ENCODE measurements at places on chromosomes 4 and X. TPM values are rescaled to one million over a fixed set of nuclear protein-coding genes. Genes with fewer than 3 reads are reported as not detected.

GRCh38 chr4:98253499-98253898 lies 7.7 kb upstream of the RAP1GDS1 start:
- DNase-seq: no peak

DNA sequence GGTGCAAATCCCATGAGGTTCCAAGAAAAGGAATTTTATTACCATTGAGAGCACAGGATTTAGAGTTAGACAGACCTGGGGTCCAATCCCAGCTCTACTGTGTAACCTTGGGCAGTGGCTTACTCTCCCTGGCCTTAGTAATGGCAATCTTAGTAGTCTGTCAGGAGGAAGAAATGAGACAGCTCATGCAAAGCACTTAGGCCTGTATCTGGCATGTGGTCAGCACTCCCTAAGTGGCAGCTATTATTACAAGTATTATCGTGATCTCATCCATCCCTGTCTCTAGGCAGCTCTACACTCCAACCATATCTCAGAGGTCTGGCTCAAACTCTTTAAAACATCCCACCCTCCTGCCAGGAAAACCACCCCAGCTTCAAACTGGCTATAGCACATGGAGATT lies 129.6 kb upstream of the NALF2 start:
- DNase-seq: no peak

DNA sequence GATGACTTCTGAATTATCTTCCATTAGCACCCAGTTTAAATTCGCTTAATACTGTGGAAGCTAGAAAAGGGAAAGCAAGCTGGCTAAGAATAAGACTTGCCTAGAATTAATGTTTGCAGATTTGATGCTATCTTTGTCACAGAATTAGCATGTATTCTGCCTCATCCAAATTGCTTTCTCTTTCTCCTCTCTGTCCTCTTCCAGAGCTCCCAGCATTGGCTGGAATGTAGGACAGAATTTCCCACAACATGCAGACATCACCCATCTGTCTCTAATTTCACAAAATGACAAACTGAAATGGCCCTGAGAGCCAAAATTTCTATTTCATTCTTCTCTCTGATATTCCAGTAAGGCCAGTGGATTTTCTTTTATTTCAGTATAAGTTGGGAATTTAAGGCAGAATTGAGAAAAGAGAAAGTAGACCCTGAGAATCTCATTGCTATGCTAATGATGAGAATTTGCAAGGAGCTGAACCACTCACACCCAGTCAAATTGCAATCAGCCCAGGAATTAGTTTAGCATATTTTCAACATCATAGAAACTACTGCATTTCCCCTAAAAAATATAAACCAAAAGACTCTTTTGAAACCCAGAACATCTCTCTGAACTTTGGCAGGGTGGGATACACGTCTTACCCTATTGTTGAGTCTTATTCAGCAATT lies 188.8 kb downstream of the RCHY1 start:
- DNase-seq: no peak

The EBP gene
- 64.2 TPM for polyA plus RNA-seq

GRCh38 chrX:38560776-38561125 lies 591 bp upstream of the TSPAN7 start:
- DNase-seq: no peak

DNA sequence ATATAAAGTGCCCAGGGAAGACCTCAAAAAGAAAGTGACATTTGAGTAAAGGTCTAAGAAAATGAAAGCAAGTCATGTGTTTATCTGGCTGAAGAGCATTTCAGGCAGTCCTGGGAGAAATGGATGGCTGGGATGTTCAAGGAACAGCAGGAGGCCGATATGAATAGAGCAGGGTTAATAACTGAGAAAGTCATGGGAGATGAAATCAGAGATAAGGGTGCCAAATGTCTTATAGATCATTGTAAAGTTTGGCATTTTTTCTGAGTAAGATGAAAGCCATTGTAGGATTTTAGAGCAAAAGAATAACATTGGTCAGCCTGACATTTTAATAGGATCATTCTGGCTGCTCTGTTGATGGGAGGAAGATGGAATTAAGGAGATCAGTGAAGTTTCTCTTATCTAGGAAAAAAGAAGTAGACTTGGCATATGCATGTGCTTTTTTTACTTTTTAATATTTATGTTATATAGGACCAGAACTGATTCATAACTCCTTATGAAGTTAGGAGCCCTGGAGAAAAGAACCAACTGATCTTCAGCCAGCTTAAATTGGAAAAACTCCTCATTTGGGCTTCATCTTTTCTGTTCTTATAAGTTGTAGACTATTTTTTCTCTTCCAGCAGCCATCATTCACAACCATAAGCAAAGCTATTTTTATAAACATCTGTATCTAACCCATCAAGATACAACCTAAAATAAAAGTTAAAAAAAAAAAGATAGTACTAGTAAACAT lies 18.6 kb downstream of the AIMP1 start:
- no peak for DNase-seq

DNA sequence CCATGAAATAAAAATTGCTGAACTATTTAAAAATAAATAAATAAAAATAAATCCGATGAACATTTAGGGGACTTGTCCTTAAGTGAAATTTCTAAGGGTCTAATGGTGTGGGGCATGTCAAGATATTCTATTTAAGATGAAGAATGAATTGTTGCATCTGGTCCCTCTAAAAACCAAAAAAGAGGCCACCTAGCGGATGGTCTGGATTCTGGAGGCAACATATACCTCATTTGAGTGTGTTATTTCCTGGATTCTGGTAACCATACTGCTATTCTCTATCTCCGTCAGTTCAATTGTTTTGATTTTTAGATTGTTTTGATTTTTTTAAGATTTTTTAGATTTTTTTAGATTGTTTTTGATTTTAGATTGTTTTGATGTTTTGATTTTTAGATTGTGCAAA lies 28.3 kb downstream of the AGTR2 start:
- DNase-seq: no peak

- no peak for DNase-seq
These were observed 76.9 kb upstream of the SCOC start for GRCh38 chr4:140296335-140297220.

DNA sequence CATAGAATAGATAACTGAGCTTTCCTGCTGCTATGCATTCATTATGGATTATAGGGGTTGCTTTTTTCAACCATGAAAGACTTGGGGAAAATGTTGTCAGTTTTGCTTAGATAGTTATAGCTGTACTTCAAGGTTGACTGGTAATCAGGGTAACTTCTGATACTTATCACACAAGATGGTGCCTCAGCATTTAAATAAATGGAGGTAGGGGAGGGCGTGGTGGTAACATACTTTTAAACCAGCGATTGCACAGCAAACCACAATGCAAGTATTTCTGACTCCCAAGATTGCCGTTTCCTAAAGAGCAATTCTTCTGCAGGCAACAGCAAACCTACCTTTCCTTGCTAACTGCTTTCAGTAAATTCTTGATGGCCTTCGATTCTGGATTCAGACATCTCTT lies 1.3 kb downstream of the CXCL10 start:
- no peak for DNase-seq

The UGT8 gene
- polyA plus RNA-seq: 12.7 TPM

DNA sequence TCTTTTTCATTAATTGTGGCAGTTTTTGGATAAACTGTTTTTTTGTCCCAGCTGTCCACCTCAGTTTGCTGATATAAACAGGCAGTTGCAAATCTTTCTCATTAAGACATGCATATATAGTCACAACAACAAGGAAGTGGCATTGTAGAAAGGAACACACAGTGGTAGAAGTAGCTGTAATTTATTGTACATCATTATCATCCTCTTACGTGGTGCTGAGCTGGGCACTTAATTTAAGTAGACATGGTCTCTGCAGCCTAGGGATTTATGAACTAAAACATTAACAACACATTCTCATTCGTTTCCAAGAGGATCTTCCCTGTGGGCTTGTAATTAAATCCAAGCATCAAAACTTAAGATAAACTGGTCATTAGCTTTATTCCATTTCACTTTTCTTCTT lies 500.2 kb downstream of the INPP4B start:
- DNase-seq: no peak

DNA sequence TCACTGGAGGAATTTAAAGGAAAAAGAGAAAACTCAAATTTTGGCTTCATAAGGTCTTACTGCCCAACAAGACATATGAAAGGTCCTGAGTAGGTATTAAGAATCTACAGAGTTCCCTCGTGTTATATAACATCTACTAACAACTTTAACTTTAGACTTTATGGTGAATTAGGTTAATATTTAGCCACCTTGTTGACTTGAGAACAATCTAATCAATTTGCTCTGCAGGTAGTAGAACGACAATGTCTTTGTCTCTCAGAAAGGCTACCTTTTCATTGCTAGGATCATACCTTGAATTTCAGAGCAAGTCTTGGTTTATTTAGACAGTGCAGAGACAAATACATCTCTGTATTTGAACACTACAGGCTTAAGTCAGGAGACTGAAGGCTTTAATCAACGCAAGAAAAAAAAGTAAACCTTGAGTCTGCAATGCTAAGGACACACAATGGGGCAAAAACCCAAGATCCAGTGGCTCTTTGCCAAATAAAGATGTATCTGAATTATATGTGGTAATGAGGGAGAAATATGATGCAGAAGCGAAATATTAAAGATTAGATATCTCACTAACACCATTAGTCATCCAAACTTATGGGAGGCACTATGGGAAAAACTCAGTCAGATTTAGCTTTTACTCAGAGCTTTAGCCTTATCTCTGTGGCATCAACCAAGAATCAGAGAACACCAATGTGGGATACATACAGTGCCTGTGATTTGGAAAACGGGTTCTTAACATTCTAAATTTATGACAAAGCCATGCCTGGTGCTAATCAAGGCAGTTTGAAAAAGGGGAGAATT lies 93.6 kb upstream of the FTHL17 start:
- DNase-seq: no peak

The RASGEF1B gene
- polyA plus RNA-seq: 51.8 TPM

The HMX1 gene
- polyA plus RNA-seq: not detected

- peak; percentile 41 for DNase-seq
These were observed 42.9 kb downstream of the FNIP2 start for GRCh38 chr4:158811704-158812103.

DNA sequence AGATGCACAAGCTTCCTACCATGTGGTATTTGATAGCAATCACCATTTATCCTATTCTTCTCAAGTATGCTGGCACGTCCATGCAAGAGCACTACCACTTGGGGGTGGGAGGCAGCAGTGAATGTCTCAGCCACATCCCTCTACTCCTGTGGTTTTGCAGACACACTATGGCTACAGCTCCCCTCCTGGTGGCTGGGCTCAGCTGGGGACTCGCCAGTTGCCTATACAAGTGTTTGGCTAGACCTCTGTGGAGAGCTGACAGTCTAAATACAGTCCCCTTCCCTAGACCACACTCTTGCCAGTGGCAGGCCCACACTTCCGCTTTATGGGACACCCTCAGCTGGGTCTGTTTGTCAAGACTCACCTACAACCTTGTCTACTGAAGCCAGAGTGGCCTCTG lies 53.2 kb downstream of the ADGRA3 start:
- DNase-seq: no peak

GRCh38 chr4:16764622-16765021 lies 133.8 kb downstream of the LDB2 start:
- no peak for DNase-seq

- DNase-seq: no peak
These were observed 340.9 kb downstream of the CENPC start for GRCh38 chr4:67204441-67204840.

The BEX1 gene
- 0.45 TPM for polyA plus RNA-seq

GRCh38 chrX:138908577-138908976 lies 197.1 kb upstream of the FGF13 start:
- no peak for DNase-seq

GRCh38 chrX:11481035-11481434 lies 184.7 kb downstream of the ARHGAP6 start:
- no peak for DNase-seq

GRCh38 chrX:24293412-24293811 lies 20.5 kb downstream of the SUPT20HL2 start:
- DNase-seq: no peak

The MAGEA12 gene
- polyA plus RNA-seq: not detected

DNA sequence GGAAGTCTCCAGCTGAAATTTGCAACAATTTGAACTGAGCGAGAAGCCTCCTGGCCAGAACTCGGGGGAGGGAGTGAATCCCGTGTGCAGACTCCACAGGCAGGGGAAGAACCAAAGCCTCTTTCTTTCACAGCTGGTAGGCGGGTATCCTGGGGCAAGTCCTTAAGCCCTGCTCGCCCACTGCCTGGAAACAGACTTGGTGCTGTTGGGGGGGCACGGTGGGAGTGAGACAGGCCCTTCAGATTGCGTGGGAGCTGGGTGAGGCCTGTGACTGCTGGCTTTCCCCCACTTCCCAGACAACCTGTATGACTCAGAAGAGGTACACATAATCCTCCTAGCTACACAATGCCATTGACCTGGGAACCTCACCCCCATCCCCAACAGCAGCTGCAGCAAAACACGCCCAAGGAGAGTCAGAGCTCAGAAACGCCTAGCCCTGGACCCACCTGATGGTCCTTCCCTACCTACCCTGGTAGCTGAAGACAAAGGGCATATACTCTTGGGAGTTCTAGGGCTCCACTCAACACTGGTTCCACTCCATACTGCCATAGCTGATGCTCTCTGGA lies 22.4 kb upstream of the RLIM start:
- DNase-seq: no peak

The EPHA5 gene
- polyA plus RNA-seq: not detected

GRCh38 chrX:20527558-20528011 lies 260.9 kb upstream of the RPS6KA3 start:
- DNase-seq: peak; percentile 18

DNA sequence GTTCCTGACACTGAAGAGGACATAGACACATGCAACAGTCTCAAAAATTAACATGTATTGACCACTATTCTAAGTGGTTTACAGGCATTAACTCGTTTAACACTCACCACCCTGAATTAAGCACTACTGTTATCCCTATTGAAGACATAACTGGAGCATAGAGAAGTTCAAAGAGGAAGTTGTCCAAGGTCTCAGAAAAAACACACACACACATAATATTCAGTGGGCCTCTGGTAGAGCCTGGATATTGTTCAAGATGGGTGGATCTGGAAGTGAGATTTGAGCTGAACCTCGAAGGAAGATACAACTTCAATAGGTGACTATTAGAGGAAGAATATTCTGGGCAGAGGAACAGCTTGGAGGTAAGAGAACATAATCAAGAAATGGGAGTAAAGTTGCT lies 334.9 kb downstream of the HNRNPD start:
- DNase-seq: no peak

- no peak for DNase-seq
These were observed 15.7 kb upstream of the RNF128 start for GRCh38 chrX:106710771-106711170.

GRCh38 chr4:173991316-173991715 lies 292.2 kb downstream of the FBXO8 start:
- DNase-seq: no peak

The ADH6 gene
- polyA plus RNA-seq: 0.64 TPM

- DNase-seq: no peak
These were observed 39.2 kb downstream of the TXLNG start for GRCh38 chrX:16825264-16826035.

GRCh38 chr4:154030746-154031145 lies 241.9 kb upstream of the SFRP2 start:
- no peak for DNase-seq

- DNase-seq: no peak
These were observed 98.3 kb upstream of the EOLA2 start for GRCh38 chrX:150036641-150037040.

The VCX2 gene
- not detected for polyA plus RNA-seq
